ENCODE measurements at places on chromosomes 2 and 18. TPM values are rescaled to one million over a fixed set of nuclear protein-coding genes. Genes with fewer than 3 reads are reported as not detected.

DNA sequence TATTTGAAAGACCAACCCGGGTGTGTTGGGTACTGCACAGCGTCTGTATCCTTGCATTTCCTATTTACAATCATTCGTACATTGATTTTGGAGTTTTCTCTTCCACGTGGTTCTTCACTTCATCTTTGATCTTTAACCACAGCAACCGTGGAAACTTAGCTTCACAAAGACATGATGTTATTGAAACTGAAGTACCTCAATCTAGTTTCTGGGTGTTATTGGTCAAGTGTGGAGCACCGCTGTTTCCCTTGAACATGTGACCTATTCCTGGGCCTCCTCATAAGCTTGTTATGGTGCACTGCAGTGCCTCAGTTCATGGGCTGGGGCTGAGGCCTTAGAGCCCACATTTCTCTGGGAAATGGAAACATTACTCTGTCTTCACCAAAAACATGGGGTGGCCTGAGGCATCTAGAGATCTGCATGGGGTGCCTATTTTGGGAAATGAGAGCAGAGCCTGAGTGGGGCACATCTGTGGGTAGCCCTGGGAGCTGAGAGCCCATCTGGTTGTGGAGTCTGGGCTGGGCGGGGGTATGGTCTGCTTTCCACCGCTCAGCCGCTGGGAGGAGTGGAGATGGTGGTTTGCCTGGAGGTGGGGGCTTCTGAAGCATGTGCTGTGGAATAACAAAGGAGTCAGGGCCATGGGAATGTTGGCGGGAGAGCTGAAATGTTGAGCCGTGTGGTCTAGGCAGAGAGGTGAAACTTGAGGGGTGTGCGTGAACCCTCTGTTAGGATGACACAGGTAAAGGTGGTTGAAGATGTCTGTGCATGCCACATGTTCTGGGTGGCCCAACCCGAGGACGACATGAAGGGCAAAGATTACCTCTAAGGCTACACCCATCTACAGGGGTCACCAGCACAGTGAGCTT is 37.4 kb downstream of the ZNF236 start:
- no peak for DNase-seq

Gene CNGA3
- 0.15 TPM for total RNA-seq

DNA sequence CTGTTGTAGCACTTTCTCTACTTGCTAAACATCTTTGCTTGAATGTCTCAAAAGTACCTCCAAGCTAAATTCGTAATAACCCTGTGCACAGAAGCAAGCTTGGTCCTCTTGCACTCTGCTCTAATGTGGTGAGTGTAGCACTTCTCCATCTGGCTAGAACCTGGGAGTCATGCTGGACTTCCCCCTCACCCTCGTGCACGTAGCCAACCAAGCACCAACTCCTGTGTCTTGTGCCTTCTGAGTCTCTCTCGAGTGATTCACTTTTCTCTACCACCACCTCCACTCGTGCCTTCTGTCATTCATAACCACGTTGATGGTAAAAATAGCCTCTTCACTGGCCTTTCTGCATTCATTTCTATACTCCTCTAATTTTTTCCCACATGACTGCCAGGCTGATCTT is 91.9 kb upstream of the KCNE4 start:
- DNase-seq = no peak

DNA sequence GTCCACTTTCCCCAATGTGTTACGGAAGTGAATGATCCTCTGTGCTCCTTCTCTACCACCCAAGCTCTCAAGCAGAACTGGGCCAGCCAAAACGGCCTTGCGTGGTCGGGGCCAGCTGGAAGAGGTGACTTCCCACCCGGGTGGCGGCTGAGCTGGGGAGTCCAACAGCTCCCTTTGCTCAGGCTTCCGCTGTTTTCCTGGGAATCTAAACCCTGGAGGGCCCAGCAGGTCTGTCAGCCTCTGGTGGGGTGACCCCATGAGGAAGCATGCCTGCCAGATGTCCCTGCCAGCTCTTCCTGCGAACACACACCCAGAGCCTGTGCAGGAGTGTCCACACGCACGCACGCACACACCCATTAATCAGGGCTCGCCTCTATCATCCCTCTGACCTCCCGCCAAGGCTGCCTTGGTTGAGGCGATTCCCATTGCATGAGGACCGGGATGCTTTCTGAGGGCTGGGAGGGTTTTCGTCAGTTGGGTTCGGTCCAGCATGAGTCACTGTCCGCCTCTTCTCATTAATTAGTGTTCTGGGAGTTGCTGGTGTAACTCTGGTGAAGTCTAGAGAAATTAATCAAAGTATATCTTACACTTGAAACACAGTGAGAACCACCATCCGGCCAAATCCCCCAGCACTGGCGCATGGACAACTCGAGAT is 90.6 kb downstream of the TWIST2 start:
- DNase-seq = no peak
